ENCODE measurements at places on chromosomes 5 and 9.

- no peak for DNase-seq
Measured at GRCh38 chr5:67366276-67366675, 169.7 kb upstream of the CD180 start.

- DNase-seq, result no peak
Measured at GRCh38 chr9:90499761-90500160, 142.9 kb downstream of the DIRAS2 start.

GRCh38 chr9:95313010-95313498 lies 4.5 kb downstream of the FANCC start:
- no peak for DNase-seq

DNA sequence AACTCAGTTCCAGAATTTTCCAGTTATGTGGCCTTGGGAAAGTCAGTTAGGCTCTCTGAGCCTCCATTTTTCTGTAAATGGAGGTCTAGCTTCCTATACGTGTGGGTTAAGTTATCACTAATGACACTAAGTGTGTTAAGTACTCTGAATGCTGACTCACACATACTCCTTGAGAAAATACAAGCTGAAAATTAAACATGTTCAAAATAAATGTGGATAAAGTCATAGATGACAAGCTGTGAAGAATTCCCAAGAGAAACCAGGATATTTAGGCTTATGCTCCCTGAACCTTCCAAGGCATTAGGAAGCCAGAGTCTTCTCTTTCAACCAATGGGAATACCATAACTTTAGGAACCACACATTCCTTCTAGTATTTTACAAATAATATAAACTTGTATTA lies 58.1 kb downstream of the ABCA1 start:
- no peak for DNase-seq

GRCh38 chr9:69198521-69199220 lies 24.6 kb downstream of the TJP2 start:
- no peak for DNase-seq

DNA sequence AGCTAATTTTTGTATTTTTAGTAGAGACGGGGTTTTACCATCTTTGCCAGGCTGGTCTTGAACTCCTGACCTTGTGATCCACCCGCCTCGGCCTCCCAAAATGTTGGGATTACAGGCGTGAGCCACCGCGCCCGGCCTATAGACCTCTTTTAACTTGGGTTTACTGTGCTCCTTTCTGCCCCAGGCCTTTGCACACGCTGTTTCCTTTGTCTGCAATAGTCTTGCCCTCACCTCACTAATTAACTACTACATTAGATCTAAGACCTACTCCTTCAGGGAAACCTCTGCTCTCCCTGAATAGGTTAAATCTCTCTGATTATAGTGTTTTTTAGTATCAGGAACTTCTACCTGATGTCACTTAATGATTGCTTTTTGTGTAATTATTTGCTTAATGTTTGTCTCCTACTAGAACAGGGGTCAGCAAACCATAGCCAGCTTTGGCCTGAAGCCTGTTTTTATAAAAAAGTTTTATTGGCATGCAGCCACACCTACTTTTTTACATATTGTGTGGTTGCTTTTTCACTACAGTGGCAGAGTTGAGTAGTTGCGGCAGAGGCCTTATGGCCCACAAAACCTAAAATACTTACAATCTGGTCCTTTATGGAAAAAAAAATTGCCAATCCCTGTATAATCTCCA lies 31.2 kb upstream of the TLE1 start:
- DNase-seq, result no peak

DNA sequence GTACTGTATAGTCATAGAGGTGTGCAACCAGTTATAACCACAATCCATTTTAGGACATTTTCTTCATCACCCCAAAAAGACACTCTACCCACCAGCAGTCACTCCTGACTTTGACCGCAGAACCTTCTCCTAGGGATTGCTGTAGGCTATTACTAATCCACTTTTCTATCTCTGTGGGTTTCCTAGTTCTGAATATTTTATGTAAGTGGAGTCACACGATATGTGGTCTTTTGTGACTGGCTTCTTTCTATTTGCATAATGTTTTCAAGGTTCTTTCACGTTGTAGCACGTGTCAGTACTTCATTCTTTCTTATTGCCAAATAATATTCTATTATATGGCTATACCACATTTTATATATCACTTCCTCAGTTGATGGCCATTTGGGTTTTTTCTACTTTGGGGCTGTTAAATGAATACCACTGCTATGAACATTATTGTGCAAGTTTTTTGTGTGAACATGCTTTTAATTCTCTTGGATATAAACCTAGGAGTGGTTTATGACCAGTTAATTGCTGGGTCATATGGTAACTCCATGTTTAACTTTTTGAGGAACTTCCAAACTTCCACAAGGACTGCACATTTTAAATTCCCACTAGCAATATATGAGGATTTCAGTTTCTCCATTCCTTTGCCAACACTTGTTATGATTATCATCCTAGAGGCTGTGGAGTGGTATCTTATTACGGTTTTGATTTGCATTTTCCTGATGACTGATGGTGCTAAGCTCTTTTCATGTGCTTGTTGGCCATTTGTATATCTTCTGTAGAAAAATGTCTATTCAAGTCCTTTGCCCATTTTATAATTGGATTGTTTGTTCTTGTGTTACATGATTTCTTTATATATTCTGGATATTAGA lies 37.8 kb downstream of the MRRF start:
- DNase-seq, result no peak

DNA sequence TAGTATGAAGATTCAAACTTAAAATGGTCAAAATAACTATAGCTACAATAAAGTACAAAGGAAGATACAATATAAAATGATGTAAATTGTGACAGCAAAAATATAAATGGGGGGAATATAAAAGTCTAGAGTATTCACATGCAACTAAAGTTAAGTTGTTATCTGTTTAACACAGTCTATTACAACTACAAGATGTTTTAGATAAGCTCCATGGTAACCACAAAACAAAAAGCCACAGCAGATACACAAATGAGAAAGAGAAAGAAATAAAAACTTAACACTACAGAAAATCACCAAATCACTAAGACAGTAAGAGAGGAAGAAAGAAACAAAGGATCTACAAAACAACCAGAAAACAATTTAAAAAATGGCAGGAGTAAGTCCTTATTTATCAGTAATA lies 17.0 kb upstream of the SH3TC2 start:
- no peak for DNase-seq

GRCh38 chr5:156594406-156594805 lies 255.7 kb upstream of the PPP1R2B start:
- DNase-seq, result no peak

GRCh38 chr9:124257070-124257843 lies 492 bp upstream of the NEK6 start:
- no peak for DNase-seq

- no peak for DNase-seq
Measured at GRCh38 chr5:31537851-31538250, 5.8 kb downstream of the C5orf22 start.

- no peak for DNase-seq
Measured at GRCh38 chr5:169874621-169875020, 105.7 kb downstream of the INSYN2B start.

DNA sequence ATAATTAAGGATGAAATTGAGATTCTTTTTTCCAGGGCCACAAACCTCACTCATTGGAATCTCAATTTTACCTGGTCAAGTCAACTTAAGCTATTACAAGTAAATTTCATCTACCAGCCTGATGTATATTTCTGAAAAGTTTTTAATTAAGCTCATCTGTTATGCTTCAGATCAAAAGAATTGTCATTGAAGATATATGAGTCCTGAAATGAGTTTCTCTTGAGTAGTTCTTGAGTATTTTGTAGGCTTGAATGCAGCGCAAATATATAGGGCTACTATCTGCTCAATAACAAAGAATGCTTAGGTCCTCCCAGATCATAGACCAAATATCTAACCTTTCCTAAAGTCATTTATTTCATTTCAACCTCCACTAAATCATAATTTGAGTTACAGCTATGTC lies 482.2 kb upstream of the ST8SIA4 start:
- no peak for DNase-seq

- no peak for DNase-seq
Measured at GRCh38 chr9:78292716-78293497, 4.0 kb upstream of the PSAT1 start.

- DNase-seq, result no peak
Measured at GRCh38 chr5:180304431-180305375, 12.8 kb upstream of the MAPK9 start.
